NCI-H187 (cell line): ENCODE measurements at places on chromosomes 5 and 9.

- no peak for DNase-seq
Observed at GRCh38 chr5:949815-950560, 57.3 kb downstream of the TRIP13 start.

DNA sequence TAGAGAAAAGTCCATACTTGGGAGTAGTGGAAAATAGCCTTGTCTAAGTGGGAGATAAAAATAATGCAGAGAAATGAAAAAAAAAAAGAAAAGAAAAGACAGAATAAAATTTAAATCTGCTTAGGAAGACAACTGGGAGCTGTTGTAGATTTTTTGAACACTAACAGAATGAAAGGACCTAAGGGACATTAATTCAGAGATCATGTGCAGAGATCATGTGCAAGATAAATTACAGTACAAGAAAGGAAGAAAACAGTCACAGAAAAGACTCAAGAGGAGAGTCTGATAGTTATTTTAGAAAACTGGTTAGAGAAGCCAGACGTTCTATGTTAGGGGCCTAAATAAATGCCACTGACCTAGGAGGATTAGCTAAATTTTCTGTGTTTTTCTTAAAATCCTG lies 1226.8 kb upstream of the NUDT12 start:
- no peak for DNase-seq

GRCh38 chr9:99465231-99465907 lies 243.3 kb downstream of the SEC61B start:
- DNase-seq: no peak

- no peak for DNase-seq
Observed at GRCh38 chr5:73564675-73565074, 764 bp downstream of the ANKRA2 start.

DNA sequence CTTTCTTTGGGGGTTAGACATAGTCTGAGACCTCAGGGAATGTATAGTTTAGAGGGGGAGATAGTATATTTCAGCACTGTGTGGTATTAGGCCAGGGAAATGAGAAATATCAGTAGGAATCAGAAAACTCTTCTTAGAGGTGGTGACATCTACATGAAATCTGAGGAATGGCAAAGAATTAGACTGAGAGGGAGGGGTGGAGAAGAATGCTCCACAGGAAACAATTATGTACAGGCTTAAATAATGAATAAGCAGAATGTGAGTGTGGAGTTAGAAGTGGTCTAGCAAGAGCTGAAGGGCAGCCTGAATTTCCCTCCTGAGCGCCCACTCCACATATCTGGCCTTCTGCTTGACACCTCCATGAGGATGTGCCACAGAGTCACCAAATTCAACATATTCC lies 3.6 kb upstream of the MACIR start:
- DNase-seq: no peak

GRCh38 chr5:133785182-133785581 lies 172.8 kb upstream of the FSTL4 start:
- DNase-seq: no peak
